ENCODE measurements at places on chromosomes 6 and 20. TPM values are rescaled to one million over a fixed set of nuclear protein-coding genes. Genes with fewer than 3 reads are reported as not detected.

NOTCH4 gene
- total RNA-seq = 20.4 TPM

SHLD1 gene
- total RNA-seq = 11.7 TPM

CLPSL1 gene
- not detected for total RNA-seq

TJAP1 gene
- total RNA-seq = 29.9 TPM

EPPIN gene
- 4.2 TPM for total RNA-seq

DNA sequence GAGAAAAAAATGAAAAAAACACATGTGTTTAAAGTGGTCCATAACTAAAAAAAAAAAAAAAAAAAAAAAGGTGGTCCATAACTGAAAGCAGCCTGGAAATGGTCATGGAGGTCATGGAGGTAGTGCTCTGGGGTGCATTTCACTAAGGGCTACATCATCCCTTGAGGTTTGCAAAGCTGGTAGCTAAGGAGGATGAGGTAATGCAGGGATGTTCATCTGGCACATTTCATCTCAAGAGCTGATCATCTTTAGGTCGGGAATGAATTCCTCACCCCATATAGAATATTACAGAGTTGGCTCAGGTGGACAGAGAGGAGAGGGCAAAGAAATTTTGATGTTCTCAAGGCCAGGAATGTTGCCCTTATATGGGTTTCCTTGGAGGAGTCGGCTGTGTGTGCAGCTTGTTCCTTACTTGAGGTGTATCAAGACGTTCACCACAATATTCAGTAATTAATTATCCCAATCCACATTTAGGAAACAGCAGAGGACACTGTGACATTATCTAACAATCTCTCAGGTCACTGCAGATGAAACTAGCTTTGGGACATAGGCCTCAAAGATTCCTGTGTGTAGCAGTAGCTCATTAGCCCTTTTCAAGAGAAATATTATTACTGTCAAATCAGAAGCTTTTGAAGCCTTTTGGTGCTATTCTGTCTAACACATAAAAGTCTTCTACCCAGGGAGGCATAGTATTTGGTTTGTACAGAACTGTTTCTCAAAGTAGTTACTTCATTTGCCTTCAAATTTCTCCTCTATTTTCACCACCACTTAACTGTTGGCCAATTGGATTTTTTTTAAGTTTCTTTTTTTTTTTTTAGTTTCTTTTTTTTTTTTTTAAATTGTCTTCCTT, 46.8 kb downstream of the CYP24A1 start:
- H3K4me3 ChIP-seq = no peak overlapping the region
- peaks cover 29% of the 10 kb centered on the region for H3K4me1 ChIP-seq
- no peaks in the 10 kb centered on the region for H3K27me3 ChIP-seq
- no peaks in the 10 kb centered on the region for H3K36me3 ChIP-seq
- peak overlapping the region; percentile 15 for H3K27ac ChIP-seq
- no peak for DNase-seq

GRCh38 chr6:100116411-100117194, 122.6 kb upstream of the MCHR2 start:
- no peaks in the 10 kb centered on the region for H3K36me3 ChIP-seq
- no peak overlapping the region for H3K27ac ChIP-seq
- peak; percentile 37 for DNase-seq

DNA sequence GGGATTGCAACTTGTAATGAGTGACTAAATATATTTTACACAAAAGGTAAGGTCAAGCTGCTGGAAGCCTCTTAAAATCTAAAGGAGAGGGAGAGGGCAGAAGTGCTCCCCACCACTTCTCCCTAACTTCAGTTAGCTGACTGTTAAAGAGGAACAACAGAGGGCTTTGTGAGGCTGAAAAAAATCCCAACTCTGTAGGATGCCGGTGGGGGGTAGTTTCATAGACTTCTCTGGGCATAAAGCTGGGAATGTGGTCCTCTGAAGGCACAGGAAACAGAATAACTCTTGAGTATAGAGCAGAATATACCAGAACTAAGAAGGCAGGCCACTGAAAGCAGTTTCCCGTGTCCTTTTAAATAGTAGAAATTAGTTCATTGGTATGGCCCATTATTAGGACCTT, 71.6 kb downstream of the KIF6 start:
- H3K27ac ChIP-seq = no peak overlapping the region
- no peak for DNase-seq
- H3K4me1 ChIP-seq = no peaks in the 10 kb centered on the region
- H3K36me3 ChIP-seq = no peaks in the 10 kb centered on the region
- H3K27me3 ChIP-seq = no peaks in the 10 kb centered on the region
- H3K4me3 ChIP-seq = no peak overlapping the region

DNA sequence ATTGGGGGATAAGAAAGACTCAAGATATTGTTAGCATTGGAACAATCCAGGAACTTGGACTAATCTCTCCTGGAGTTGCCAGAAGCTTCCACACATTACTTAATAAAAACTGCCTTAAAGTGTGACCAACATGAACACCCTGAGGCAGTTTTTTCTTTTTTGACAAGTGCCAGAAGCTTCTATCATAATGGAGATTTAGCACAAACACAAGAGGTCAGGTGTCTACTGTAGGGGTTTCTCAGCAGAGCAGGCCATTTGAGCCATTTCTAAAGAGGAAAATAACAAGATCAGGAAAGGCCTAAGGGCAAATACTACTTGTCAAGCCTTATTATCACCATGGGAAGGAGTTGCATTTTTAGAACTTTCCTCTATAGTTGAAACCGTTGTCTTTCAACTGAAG, 361.5 kb downstream of the EPM2A start:
- no peak overlapping the region for H3K27ac ChIP-seq
- H3K4me1 ChIP-seq = no peaks in the 10 kb centered on the region
- no peak for DNase-seq
- no peak overlapping the region for H3K4me3 ChIP-seq

- peaks cover 10% of the 10 kb centered on the region for H3K36me3 ChIP-seq
- H3K4me1 ChIP-seq = no peaks in the 10 kb centered on the region
- peak; percentile 38 for DNase-seq
- no peaks in the 10 kb centered on the region for H3K27me3 ChIP-seq
- no peak overlapping the region for H3K27ac ChIP-seq
- no peak overlapping the region for H3K4me3 ChIP-seq
Measured at GRCh38 chr20:45011108-45011526, 44.8 kb downstream of the STK4 start.

DNA sequence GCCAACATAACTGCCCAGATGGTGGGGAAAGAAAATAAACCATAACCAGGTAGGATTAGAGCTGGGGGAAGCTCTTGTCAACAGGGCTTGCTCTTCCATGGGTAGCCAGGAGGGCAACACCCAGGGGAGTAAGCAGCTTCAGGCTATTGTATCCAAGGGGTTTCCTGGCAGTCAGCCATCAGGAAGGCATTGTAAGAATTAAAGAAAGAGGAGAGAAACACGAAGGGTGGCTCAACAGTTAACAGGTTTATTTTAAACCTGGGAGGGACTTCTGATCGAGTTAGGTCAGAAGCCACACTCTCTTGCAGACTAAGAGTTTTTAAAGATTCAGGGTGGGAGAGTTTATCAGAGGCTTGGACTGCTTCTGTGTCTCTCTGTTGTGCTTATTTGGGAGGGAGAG, 114.2 kb downstream of the QRSL1 start:
- no peak for DNase-seq
- H3K27ac ChIP-seq = peak overlapping the region; percentile 83
- no peak overlapping the region for H3K4me3 ChIP-seq
- no peaks in the 10 kb centered on the region for H3K27me3 ChIP-seq

DNA sequence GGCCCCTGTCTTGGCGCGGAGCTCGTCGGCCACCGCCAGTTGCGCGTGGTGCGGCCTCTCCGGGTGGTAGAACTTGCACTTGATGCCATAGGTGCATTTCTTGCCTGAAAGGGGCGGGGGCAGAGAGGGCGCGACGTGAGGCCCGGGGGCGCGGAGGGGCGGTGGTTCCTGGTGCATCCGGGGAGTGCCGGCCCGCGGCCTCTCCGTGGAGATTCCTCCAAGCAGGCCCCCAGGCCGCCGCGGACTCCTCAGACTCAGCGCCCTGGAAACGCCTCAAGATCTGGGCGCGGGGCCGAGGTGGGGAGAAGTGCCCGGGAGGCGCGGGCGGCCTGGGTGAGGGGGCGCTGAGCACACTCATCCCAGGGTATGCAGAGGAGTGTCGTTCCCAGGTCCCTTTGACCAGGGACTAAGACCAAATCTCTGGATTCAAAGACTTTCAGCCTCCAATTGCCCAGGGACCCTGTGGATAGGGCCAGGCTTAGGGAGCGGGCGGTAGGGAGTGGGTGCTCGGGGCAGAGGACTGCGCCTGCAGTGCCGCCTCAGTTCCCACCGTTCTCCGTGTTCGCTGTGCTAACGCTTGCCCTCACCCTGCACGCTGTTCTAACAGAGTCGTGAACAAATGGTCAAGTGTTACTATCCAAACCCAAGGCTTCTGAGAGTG, 33.3 kb downstream of the ZC3H12D start:
- DNase-seq = peak; percentile 57
- H3K27me3 ChIP-seq = no peaks in the 10 kb centered on the region
- peak overlapping the region; percentile 43 for H3K4me3 ChIP-seq
- H3K27ac ChIP-seq = peak overlapping the region; percentile 95
- no peaks in the 10 kb centered on the region for H3K36me3 ChIP-seq

GRCh38 chr20:7454047-7454446, 486.2 kb downstream of the HAO1 start:
- H3K4me1 ChIP-seq = no peaks in the 10 kb centered on the region
- no peak overlapping the region for H3K4me3 ChIP-seq
- H3K27ac ChIP-seq = no peak overlapping the region
- no peaks in the 10 kb centered on the region for H3K27me3 ChIP-seq
- no peaks in the 10 kb centered on the region for H3K36me3 ChIP-seq
- no peak for DNase-seq

DNA sequence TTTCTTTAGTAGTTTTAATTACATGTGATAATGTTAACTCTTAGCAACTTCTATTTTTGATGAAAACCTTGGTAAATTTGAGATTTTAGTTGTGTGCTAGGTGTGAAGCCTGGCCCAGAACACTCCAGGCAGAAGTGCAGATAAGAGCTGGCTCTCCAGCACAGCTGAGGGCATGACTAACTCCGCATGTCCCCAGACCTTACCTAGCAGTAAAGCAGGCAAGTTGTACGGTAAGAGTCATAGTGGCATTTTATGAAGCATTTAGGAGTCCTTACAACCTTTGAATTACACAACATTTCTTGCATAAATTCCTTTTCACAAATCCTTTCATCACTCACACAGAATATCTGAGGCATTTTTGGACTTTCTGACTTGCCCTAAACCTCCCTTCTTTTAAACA, 67.2 kb downstream of the OPRM1 start:
- no peak overlapping the region for H3K4me3 ChIP-seq
- no peaks in the 10 kb centered on the region for H3K27me3 ChIP-seq
- no peak overlapping the region for H3K27ac ChIP-seq
- H3K36me3 ChIP-seq = no peaks in the 10 kb centered on the region
- H3K4me1 ChIP-seq = no peaks in the 10 kb centered on the region
- no peak for DNase-seq

- no peaks in the 10 kb centered on the region for H3K27me3 ChIP-seq
- no peak overlapping the region for H3K27ac ChIP-seq
- H3K4me1 ChIP-seq = no peaks in the 10 kb centered on the region
- H3K4me3 ChIP-seq = no peak overlapping the region
Measured at GRCh38 chr6:21360336-21360735, 233.2 kb upstream of the SOX4 start.

GRCh38 chr20:32158943-32159660, 48.4 kb downstream of the PLAGL2 start:
- no peak overlapping the region for H3K4me3 ChIP-seq
- H3K4me1 ChIP-seq = peaks cover 10% of the 10 kb centered on the region
- no peaks in the 10 kb centered on the region for H3K27me3 ChIP-seq
- DNase-seq = no peak

Measured in thyroid gland (tissue), 4 donors.